ENCODE measurements at places on chromosomes 2 and 18. TPM values are rescaled to one million over a fixed set of nuclear protein-coding genes. Genes with fewer than 3 reads are reported as not detected.

EVA1A gene
- polyA plus RNA-seq = 32.5 TPM

DNA sequence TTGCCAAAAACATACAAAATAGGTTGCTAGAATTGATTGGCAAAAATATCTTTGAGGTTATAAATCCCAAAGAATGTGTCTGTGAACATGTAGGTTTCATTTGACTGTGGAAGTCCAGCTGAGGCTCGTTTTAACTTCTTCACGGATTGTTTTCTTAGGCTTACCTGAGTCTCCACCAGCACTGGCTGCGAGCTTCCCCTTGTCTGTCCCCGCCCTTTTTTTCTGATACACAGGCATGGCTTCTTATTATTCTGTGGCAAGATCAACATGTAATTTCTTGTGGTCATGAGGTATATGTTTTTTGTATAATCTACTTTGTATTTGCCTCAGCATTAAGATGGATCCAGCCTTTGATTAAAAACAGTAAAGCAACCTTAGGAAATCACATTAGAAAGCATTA, 7.2 kb upstream of the SLC40A1 start:
- DNase-seq = no peak

DNA sequence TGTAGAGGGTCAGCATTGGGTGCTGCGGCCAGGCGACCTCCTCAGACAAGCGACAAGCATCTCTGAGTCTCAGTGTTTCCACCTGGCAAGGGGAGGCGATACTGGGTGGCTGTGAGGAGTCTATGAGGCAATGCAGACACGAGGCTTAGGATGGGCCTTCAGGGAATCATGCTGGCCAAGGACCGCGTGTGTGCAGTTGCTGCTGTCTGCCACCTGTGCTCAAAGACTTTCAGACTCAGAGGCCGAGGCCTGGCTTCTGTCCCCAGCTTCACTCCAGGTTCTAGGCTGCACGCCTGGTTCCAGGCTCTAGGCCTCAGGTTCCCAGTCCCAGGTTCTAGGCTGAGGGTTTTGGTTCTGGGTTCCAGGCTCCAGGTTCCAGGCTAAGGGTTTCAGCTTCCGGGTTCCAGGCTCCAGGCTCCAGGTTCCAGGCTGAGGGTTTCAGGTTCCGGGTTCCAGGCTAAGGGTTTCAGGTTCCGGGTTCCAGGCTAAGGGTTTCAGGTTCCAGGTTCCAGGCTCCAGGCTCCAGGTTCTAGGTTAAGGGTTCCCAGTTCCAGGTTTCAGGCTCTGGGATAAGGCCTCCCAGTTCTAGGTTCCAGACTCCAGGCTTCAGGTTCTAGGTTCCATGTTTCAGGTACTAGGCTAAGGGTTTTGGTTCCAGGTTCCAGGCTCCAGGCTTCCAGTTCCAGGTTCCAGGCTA, 14.8 kb downstream of the LRRFIP1 start:
- no peak for DNase-seq

GRCh38 chr18:79921984-79922965, 29.2 kb downstream of the SLC66A2 start:
- DNase-seq = no peak

DNA sequence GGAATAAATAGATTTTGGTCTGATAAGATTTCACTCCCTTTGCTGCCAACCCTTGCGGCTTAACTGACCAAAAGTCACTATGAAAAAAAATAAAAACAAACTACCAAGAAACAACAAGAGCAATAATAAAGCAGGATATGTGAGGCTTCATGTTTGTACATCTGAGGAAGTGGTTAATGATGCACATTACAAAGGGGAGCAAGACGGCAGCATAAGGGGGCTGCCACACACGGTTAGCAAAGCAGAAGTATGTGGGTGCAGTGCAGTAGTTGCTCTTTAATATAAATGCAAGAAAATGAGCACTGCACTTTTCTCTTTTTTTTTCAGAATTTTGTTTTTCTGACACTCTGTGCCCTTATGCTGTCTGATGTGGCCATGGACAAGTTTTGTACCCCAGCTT, 377.1 kb upstream of the CNTNAP5 start:
- DNase-seq = no peak

All from AG04450 (cell line).